ENCODE measurements at places on chromosomes 1 and 21. TPM values are rescaled to one million over a fixed set of nuclear protein-coding genes. Genes with fewer than 3 reads are reported as not detected.

SLFNL1 gene
- total RNA-seq, result 1.0 TPM

- no peaks in the 10 kb centered on the region for H3K36me3 ChIP-seq
- peak; percentile 95 for DNase-seq
- peaks cover 41% of the 10 kb centered on the region for H3K4me1 ChIP-seq
- H3K27me3 ChIP-seq, result no peaks in the 10 kb centered on the region
- no peak overlapping the region for H3K4me3 ChIP-seq
Measured at GRCh38 chr1:10727751-10728232, 68.7 kb downstream of the CASZ1 start.

GRCh38 chr1:218472885-218473284 lies 127.7 kb downstream of the TGFB2 start:
- no peak overlapping the region for H3K4me3 ChIP-seq
- no peak overlapping the region for H3K27ac ChIP-seq
- DNase-seq, result no peak
- H3K4me1 ChIP-seq, result no peaks in the 10 kb centered on the region
- no peaks in the 10 kb centered on the region for H3K36me3 ChIP-seq

DNA sequence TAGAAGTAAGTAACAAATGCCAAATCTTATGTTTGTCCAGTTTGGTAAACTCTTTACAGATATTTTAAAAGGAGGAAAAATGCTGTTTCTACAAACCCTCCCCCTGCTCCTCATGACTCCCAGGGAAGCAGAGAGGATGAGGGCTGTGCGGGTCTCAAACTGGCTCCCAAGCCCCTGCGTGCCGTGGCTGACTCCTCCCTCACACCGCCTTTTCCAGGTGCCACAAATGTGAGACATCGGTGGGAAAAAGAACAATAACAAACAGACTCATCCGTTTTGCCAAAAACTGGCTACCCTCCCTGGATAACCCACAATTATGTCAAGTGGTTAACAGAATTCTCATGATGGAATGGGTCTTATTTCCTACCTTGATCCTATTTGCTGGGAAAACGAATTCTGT lies 594.6 kb downstream of the PTPRU start:
- no peaks in the 10 kb centered on the region for H3K27me3 ChIP-seq
- no peak overlapping the region for H3K27ac ChIP-seq
- H3K36me3 ChIP-seq, result no peaks in the 10 kb centered on the region
- no peak for DNase-seq
- H3K4me1 ChIP-seq, result no peaks in the 10 kb centered on the region
- no peak overlapping the region for H3K4me3 ChIP-seq

DNA sequence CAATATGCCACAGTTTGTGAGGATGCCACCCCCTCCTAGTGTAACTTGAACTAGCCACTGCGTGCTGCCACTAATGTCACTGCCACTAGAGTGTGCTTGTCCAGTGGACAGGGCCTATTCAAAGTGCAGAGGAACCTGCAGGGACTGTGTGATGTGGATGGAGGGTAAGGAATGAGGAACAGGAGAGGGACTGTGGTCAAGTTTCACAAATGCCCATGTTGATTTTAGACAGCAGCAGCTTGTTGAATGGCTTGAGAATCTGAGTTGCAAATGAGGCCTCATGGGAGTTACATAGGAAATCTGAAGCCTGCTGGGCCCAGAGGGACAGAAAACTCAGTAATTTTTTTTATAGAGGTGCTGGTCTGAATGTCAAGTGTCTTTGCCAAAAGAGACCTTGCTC lies 112.3 kb downstream of the HHAT start:
- no peak overlapping the region for H3K4me3 ChIP-seq
- H3K27me3 ChIP-seq, result no peaks in the 10 kb centered on the region
- H3K27ac ChIP-seq, result no peak overlapping the region
- no peaks in the 10 kb centered on the region for H3K36me3 ChIP-seq
